Activated T-cell treated with anti-CD3 and anti-CD28 coated beads, Interleukin-2, amount 50 U/mL, for 24 hours (primary cell): ENCODE measurements at places on chromosomes 7 and 10.

DNA sequence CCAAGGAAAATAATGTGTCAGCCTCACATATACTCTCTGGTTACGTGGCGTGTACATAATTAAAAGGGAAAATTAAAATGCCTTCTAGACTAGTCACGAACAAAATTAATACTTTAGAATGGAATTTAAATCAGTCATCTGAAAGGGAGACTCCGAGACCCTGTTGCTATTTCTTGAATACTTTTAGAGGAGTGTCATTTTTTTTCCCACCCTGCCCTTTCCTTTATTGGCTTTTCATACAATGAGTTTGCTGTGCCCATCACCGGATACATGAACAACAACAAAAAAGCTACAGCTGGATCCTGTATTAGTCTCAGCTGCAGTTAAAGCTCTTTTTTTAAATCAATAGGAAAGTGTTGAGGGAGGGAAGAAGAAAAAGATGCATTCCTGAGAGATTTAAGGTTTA is 20.1 kb downstream of the CYTH3 start:
- DNase-seq, result no peak

DNA sequence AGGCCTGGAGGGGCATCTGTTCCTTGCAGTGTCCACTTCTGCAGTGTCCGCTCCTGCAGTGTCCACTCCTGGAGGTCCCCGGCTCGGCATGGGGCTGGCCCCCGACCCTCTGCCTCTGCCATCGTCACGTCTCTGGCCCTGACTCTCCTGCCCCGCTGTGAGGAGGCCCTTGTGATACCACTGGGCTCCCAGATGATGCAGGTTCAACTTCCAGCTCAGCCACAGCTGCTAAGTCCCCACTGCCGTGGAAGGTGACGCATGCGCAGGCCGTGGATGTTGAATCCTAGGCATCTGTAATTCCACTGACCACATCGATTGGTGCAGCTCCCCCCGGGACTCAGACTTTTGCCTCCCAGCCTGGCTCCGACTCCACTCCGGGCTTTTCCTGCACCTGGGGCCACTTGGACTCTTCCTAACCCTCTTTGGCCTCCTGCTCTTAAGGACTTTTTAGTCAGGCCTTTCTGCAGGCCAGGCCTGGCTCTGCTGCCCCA is 95.1 kb downstream of the GLRX3 start:
- DNase-seq, result no peak

- DNase-seq, result no peak
These were observed 5.8 kb downstream of the GNB2 start for GRCh38 chr7:100679129-100679926.

DNA sequence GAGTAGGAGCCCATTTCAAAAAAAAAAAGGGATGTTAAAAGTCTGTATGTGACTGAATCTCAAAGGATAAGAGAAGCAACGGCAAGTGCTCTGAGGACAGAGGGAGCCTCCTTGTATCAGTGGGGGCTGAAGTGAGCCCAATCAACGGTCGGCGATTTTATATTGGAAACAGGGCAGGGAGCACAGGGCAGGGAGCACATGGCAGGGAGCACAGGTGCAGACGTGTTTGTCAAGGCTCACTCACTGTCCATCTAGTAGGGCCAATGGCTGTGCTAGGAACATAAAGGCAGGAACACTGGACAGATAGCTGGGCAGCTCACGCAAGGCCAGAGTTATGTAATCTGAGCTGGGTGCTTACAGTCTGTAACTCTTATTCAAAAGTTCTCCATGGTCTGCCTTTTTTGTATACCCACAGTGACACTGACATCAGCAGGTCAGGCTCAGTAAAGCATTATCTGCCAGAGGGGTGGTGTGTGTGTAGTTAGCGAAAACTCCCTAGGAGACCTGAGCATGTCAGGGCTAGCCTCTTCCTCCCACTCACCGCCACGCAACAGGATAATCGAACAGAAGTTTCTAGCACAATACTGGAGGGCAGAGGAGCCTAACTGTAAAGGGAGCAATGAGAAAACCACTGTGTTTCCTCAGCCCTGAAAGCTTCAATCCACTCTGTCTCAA is 15.4 kb downstream of the AKR1B1 start:
- DNase-seq, result no peak

- DNase-seq, result no peak
These were observed 80.4 kb downstream of the NRBF2 start for GRCh38 chr10:63213489-63213888.

DNA sequence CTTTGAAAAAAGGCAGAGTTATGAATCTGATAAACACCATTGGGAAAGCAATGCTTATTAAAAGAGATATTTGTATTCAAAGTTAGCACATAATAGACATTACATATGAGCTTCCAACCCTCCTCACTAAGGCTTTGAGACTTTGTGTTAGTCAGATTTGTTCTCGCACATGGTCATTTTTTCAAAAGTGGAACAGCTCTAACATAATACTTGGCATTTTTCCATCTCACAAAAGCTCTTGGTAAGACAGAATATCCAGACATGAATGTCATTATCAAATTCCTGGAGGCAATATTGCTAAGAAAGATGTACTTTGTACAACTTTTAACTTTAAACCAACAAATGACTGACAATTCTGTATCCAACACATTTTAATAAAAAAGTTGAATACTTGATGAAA is 292.4 kb upstream of the SMIM30 start:
- DNase-seq, result no peak

DNA sequence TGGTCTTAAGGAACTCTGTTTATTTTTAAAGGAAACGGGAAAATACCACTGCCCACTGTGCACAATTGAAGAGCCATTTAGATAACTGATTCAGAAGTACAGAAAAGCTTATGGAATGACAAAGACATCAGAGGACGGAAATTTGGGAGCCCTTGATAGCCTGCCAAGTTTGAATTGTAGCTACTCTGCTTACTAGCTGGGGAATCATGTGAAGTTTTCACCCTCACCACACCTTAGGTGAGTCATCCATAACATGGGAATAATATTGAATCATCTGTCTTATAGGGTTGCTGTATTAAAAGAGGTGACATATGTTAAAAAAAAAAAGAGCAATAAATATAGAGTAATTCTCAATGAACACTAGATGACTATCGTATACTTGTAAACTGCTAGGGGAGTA is 1104.2 kb downstream of the GATA3 start:
- DNase-seq, result no peak

DNA sequence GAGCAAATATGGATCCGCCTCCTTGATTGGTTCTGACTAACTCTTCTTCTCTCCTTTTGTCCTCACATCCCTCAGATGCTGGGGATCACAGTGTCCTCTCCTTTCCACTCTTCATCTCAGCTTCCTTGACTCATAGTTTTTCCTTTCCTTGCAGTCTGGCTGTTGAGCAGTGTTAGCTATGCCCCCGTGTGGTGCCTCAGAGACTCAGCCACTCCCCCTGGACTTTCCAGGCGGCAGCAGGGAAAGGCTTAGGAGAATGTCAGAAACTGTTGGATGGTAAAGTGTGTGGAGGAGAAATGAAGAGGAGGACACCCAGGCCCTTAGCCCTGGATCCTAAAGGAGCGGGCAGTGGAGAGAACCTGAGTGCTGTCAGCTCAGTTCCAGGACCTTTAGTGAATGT is 267.5 kb downstream of the CELF2 start:
- no peak for DNase-seq

- DNase-seq, result peak; percentile 60
These were observed 61.3 kb downstream of the PIP4K2A start for GRCh38 chr10:22652988-22653481.

DNA sequence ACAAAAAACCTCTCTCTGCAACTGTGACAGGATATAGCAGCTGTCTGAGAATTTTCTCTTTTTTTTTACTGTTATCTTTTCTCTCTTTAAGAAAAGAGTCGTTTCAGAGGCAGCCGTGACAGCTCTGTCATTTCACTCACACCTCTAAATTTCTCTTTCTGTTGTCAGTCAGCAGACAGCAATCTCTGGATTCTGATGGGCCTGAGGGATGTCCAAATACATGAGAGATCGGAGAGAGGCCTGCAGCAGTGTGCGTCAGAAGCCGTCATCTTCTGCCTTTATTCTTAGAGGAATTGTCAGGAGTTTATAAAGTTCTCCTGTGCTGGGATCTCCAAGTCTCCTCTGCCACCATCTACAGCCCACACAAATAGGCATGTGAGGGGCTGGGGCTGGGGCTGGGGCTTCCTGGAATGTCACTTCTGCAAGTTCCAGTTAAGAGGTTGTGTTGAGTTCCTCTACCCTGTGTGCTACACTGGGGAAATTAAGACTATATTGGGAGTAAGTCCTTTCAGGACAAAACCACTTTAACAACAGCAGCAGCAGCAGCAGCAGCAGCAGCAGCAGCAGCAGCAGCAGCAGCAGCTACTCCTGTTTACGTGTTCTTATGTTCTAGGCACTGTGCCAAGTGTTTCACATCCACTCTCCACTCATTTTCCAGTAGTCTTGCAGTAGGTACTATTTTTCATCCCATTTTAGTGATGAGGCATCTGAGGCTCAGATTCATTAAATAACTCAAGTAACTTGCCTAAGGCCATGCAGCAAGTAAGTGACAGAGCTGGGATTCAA is 541.3 kb downstream of the LRMDA start:
- no peak for DNase-seq

- DNase-seq, result no peak
These were observed 545.3 kb downstream of the LRMDA start for GRCh38 chr10:75976681-75977080.

- DNase-seq, result no peak
These were observed 142.6 kb upstream of the NEBL start for GRCh38 chr10:21039721-21040120.

GRCh38 chr10:110209454-110209925 is 2.1 kb downstream of the MXI1 start:
- no peak for DNase-seq

GRCh38 chr10:101960879-101961395 is 95.0 kb downstream of the ARMH3 start:
- no peak for DNase-seq

DNA sequence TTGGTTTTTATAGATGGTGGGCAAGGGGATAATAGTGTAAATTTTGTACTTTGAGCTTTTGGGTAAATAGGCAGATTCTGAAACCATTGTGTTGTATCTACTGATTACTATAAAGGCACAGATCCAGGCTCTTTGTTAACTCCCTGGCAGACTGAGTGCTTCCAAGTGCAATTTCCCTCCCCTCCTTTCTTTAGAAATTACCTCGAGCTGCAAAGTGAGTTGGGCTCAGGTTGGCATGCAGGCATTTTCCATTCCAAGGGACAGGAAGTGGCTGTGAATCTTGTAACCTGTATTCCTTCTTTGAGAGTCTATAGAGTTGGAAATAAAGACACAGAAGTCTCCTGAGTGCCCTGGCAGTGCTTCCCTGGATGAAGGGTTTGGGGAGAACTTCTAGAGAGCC is 494.2 kb upstream of the GALNT17 start:
- DNase-seq, result no peak

GRCh38 chr7:135843214-135843613 is 94.6 kb upstream of the FAM180A start:
- DNase-seq, result no peak

GRCh38 chr10:62548686-62549085 is 174.5 kb downstream of the ZNF365 start:
- DNase-seq, result no peak

DNA sequence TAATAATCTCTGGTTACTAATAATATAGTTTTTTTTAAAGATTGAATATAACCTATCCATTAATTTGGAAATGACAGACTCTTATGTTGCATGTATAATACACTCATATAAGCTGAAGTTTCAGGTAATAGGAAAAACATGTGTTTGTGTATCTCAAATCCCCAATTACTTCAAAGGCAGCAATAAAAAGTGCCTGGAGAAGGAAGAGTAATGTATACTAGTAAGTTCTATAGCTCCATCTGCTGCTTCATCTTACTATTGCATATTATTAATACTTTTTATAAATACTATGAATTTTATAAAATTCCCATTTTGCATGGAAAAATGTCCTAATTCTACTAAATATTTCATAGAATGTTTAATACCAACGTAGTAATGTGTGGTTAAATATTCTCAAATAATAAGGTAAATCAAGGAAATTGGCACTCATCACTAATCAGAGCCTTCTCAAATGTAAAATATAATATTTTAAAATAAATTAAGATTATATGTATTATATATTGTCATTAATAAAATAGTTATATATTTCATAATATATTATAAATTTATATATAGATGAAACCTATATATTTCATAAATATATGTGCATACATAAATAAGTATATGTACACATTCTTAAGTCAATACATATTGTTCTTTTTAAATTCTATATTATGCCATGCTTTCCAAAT is 311.9 kb downstream of the HGF start:
- DNase-seq, result no peak

DNA sequence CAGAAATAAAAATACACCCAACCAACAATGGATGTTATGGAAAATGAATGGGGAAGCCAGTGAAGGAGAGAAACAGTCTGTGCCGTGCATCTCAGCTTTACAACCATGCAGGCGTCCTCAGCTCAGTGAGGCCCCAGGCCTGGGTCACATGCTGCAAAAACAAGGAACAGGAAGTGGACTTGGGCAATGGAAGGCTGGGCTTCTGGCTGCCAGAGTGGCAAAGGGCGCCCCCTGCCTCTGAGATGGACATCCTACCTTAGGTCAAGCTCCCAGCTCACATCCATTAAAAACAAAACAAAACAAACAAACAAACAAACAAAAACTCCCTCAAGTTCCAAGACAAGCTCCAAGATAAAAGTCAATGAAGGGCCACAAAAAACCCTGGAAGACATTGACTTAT is 54.7 kb upstream of the AFAP1L2 start:
- DNase-seq, result no peak
